ENCODE measurements at places on chromosomes 16 and 17. TPM values are rescaled to one million over a fixed set of nuclear protein-coding genes. Genes with fewer than 3 reads are reported as not detected.

- no peaks in the 10 kb centered on the region for H3K27me3 ChIP-seq
- DNase-seq = no peak
- peaks cover 3% of the 10 kb centered on the region for H3K4me1 ChIP-seq
- no peak overlapping the region for H3K27ac ChIP-seq
- no peaks in the 10 kb centered on the region for H3K36me3 ChIP-seq
- H3K4me3 ChIP-seq = no peak overlapping the region
These were observed 8.7 kb downstream of the METTL16 start for GRCh38 chr17:2502871-2503580.

- H3K4me3 ChIP-seq = no peak overlapping the region
- H3K27me3 ChIP-seq = no peaks in the 10 kb centered on the region
- no peaks in the 10 kb centered on the region for H3K36me3 ChIP-seq
- DNase-seq = no peak
- H3K4me1 ChIP-seq = no peaks in the 10 kb centered on the region
- H3K27ac ChIP-seq = no peak overlapping the region
These were observed 236.0 kb upstream of the CIBAR2 start for GRCh38 chr16:85348065-85348840.

- H3K4me3 ChIP-seq = peak within 1 kb of the TSS; percentile 35
- no peak for DNase-seq
- peaks cover 31% of the 10 kb centered on the region for H3K4me1 ChIP-seq
- H3K27me3 ChIP-seq = peaks cover 94% of the 10 kb centered on the region
- no peak within 1 kb of the TSS for H3K27ac ChIP-seq
- H3K36me3 ChIP-seq = no peaks in the 10 kb centered on the region
These were observed at the start of gene USH1G for GRCh38 chr17:74922694-74923537. Gene USH1G (minus strand): TSS chr17:74923255. CDS start chr17:74923073, 182 bp downstream.

DNA sequence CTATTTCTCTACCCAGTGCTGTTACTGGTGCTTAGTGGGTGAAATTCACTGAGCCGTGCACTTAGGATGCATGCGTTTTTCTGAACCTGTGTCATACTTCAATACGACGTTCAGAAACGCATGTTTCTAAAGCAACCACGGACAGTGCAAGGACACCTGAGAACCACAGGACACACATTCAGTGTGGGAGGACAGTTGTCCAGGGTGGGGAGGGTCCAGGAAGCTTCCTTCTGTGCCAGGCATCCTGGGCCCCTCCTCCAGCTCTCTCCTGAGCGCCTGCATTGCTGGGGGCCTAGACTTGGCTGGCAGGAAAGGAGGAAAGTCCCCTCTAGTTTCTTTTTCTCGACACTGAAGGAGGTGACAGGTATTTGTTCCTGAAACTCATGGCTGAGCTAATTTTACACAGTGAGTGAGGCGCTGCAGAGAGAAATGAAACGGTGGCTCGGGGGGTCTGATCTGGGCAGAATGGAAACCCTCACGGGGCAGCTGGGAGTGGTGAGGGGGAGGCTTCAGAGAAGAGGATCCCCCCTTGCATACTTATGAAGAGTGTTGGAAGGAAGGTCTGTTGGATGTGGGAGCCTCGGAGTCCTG, 89.9 kb downstream of the IRF8 start:
- no peak for DNase-seq
- no peaks in the 10 kb centered on the region for H3K36me3 ChIP-seq
- no peaks in the 10 kb centered on the region for H3K27me3 ChIP-seq
- H3K27ac ChIP-seq = no peak overlapping the region
- H3K4me1 ChIP-seq = peaks cover 2% of the 10 kb centered on the region
- H3K4me3 ChIP-seq = no peak overlapping the region

DNA sequence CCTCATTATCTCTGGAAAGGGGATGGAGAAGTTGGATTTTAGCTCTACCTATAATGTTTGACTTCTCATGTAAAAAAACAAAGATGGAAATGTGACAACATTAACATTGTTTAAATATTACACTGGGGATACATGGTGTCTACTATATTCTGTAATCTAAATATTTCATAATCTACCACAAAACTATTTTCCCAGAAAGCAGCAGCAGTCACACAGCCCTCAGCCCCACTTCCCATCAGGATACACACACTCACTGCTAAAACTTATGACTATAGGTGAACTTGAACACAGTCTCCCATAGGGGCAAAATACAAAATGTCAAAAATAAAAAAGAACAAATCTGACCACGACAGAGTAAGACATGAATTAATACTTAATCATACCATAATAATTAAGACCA, 95.7 kb downstream of the KANSL1 start:
- H3K4me1 ChIP-seq = peaks cover 5% of the 10 kb centered on the region
- peaks cover 13% of the 10 kb centered on the region for H3K36me3 ChIP-seq
- no peak for DNase-seq
- H3K4me3 ChIP-seq = no peak overlapping the region

Gene AGRP
- not detected for total RNA-seq

Gene COX10
- 16.3 TPM for total RNA-seq

Gene NLRP1
- total RNA-seq = 293 TPM

Gene DNAH3
- total RNA-seq = not detected

Measured in T-cell (primary cell).